ENCODE measurements at places on chromosomes 3 and 15. TPM values are rescaled to one million over a fixed set of nuclear protein-coding genes. Genes with fewer than 3 reads are reported as not detected.

The GOLGA6B gene
- total RNA-seq: not detected

The CSK gene
- 96.9 TPM for total RNA-seq

The AADACL2 gene
- total RNA-seq: not detected

The BOC gene
- 0.34 TPM for total RNA-seq

The ZPLD1 gene
- total RNA-seq: 0.07 TPM

The SLC22A13 gene
- 0.43 TPM for total RNA-seq

The TRPM1 gene
- 0.68 TPM for total RNA-seq

The WDR73 gene
- total RNA-seq: 28.7 TPM

The ZNF385D gene
- total RNA-seq: not detected

The TNFSF10 gene
- 191 TPM for total RNA-seq

The SI gene
- total RNA-seq: not detected

The SRGAP3 gene
- total RNA-seq: 11.3 TPM

The PARL gene
- total RNA-seq: 35.3 TPM

The NRG4 gene
- 0.85 TPM for total RNA-seq

The LDHAL6B gene
- not detected for total RNA-seq
